HuH-7 (cell line): ENCODE measurements at places on chromosomes 5 and 9.

- no peak for DNase-seq
These were observed 353.2 kb downstream of the PDE4D start for GRCh38 chr5:59540366-59540765.

GRCh38 chr9:99919930-99920329 lies 13.5 kb downstream of the STX17 start:
- DNase-seq = no peak

- DNase-seq = no peak
These were observed 192.0 kb downstream of the PIK3R1 start for GRCh38 chr5:68407311-68408239.

DNA sequence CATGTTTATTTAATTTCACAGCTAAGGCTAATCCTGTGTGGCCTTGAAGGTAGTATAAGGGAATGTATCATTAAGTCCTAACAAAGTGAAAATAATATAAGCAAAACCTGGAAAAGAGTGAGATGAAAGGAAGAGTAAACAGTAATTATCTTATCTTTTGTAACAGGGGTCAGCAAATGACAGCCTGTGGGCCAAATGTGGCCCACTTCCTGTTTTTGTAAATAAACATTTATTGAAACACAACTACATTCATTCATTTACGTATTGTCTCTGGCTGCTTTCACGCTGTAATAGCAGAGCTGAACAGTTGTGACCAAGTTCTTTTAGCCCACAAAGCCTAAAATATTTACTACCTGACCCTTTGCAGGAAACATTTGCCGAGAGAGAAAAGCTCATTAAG lies 78.4 kb upstream of the HTR4 start:
- DNase-seq = no peak

DNA sequence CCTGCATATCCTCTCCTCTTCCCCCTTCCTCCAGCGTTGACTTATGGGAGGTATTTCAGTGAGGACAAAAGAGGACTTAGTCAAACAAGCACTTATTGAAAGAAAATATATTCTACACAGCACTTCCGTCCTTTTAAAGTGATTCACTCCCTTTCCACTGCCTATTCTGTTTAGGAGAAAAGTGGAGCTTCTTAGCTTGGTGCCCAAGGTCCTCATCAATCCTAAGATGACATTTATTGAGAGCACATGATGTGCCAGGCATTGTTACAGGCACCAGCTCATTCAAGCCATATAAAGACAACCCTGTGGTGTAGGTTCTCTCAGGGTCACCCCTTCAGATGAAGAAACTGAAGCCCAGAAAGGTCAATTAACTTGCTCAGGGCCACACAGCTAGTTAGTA lies 95.9 kb downstream of the KCNIP1 start:
- DNase-seq = no peak

GRCh38 chr5:170223906-170224305 lies 8.9 kb upstream of the C5orf58 start:
- no peak for DNase-seq

DNA sequence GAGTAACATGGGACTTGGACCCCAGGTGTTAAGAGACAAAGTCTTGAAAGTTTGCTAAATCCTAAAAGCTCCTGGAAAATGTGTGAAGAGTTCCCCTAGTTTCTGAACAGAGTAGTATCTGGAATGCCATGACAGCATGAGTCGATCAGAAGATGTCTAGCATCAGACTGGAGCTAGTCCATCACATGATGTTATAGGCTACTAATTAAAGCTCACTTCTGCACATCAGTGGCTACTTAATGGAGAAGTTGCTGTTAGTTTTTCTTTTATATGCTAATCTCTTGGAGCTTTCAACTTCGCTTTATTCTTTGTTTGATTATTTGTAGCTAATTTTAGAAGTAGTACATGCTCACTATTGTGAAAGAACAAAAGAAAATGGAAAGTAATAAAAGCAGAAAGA lies 471.3 kb upstream of the KLF4 start:
- DNase-seq = no peak
